ENCODE measurements at places on chromosomes 1 and 21.

DNA sequence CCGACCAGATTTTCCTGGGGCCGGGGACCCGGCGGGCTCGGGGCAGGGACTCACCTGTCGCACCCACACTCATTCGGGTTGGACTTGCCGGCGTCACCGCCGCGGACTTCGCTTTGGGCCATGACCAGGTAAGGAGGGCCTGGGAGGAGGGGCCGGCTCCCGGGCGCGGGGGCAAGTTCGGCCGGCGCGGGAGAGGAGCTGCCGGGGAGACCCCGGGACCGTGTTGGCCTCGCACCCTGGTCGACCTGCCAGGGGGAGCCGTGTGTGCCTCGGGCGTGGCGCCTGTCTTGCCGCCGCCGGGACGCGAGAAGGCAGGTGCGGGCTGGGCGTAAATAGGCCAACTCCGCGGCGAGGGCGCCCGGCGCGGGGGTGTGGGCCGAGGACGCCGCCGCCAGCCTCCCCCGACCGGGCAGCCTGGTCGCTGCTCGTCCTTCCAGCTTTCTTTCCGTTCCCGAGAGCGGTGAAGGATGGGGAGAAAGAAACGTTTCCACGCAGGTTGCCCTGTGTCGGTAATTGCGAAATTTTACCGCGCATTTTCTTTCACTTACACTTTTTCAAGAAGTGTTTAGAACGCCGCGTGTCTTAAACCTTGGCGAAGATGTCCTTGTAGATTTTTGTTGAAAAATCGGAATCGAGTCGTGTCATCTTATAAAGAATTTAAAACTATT lies 558 bp downstream of the USP1 start:
- DNase-seq, result no peak

- no peak for DNase-seq
Observed at GRCh38 chr1:156358641-156359040, 10.4 kb upstream of the RHBG start.

- no peak for DNase-seq
Observed at GRCh38 chr1:145702826-145703225, 4.3 kb downstream of the PDZK1 start.

GRCh38 chr21:44065428-44065827 lies 41.8 kb upstream of the PWP2 start:
- DNase-seq, result no peak

- DNase-seq, result peak; percentile 86
Observed at GRCh38 chr1:94296018-94296417, 58.6 kb upstream of the ARHGAP29 start.

- DNase-seq, result no peak
Observed at GRCh38 chr1:225697428-225697827, 44.5 kb upstream of the ENAH start.

DNA sequence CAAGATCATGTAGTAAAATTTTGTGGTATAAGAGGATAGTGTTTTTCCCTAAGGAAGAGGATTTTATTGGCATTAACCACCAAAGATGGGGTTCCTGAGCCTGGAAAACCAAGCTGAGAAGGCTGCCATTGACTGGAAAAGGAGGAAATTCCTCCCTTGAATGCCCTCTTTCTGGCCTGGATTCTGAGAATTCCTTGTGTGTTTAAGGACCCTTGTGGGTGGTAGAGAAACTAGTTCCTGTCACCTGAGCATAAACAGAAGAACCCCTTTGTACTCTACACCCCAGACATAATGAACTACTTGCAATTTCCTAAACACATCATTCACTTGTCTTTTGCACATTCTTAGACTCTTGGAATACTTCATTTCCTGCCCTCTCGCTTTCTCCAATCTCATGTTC lies 33.1 kb upstream of the CEP350 start:
- no peak for DNase-seq

GRCh38 chr1:178126261-178126660 lies 32.4 kb downstream of the RASAL2 start:
- no peak for DNase-seq

- no peak for DNase-seq
Observed at GRCh38 chr1:246516126-246516525, 9.0 kb upstream of the SMYD3 start.

GRCh38 chr1:227006226-227006796 lies 66.2 kb downstream of the COQ8A start:
- DNase-seq, result no peak

GRCh38 chr1:184362876-184363275 lies 24.0 kb upstream of the C1orf21 start:
- peak; percentile 47 for DNase-seq

DNA sequence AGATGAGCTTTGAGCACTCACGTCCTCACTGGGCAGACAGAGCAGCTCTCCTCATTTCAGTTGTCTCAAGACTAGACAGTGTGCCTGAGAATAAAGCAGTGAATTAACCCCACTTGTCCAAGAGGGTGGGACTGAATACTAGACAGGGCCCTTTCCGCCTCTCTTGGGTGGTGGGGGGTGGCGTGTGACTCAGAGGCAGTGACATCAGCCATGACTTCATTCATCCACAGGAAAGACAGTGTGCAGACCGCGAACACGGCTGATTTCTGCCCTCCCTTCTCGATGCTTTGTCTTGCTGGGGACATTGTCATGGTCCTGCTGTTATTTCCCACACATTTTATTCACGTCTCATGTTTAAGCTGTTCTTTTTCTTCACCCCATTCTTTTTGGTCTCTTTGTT lies 64.9 kb downstream of the FGGY start:
- DNase-seq, result no peak

DNA sequence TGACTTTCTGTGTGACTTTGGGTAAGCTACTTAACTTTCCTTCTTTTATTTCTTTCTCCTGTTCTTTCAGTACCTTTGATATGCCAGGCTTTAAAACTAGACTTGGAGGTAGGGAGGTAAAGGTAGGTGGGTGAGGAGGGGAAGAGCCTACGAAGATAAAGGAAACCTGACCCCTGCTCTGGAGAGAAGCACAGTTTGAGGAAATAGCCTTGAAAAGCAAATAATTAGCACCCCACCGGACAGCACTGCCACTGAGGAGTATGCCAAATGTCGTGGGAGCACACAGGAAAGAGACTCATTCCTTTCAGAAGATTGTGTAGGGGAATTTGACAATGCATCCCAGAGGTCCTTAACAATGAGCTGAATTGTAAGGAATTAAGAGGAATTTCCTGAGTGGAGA lies 65.2 kb upstream of the SPAG17 start:
- DNase-seq, result no peak

GRCh38 chr1:100538913-100539835 lies 1.2 kb downstream of the GPR88 start:
- DNase-seq, result no peak

DNA sequence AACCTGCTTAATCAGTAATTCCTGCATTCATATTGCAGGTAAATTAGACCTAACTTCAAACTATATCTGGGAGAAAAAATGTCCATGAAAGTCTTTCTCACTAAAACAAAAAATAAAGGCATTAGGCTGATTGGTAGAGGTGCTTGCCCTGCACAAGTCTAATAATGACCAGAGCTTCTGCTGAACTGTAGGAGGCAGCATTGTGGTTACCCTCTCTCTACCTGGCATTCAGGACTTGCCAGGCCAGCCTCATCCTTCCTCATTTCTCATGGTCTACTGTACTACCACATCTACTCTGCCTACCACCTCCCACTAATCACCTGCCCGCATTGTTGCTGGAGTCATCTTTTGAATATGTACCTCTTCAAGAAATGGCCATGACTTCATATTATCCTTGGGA lies 60.8 kb upstream of the KRTAP11-1 start:
- no peak for DNase-seq

GRCh38 chr1:168732736-168733135 lies 3.7 kb upstream of the DPT start:
- no peak for DNase-seq

- DNase-seq, result no peak
Observed at GRCh38 chr1:53120659-53121058, 21.8 kb downstream of the SLC1A7 start.

DNA sequence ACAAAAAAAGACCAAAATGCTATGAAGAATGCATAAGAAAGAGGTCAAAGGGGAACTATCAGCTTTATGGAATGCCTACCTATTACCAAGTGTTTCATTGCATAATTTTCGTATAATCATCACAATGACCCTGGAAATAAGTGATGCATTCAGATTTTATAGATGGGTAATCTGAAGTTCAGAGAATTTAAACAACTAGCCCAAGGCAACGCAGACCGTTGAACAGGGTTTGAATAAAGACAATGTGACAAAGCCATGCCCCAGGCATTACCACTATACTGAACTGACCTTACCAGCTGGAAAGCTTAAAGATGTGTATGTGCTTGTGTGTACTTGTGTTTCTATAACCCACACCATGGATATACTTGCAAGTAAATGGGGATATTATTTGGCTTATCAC lies 827.6 kb upstream of the ADGRL2 start:
- no peak for DNase-seq

GRCh38 chr1:169427081-169427641 lies at the start of gene CCDC181:
Gene CCDC181, minus strand, starts transcription at chr1:169427474. Its CDS starts 2,547 bp downstream, at chr1:169424927.
- DNase-seq, result peak; percentile 5

GRCh38 chr1:181603735-181604410 lies 120.6 kb downstream of the CACNA1E start:
- no peak for DNase-seq

GRCh38 chr1:230174471-230175162 lies 107.6 kb downstream of the GALNT2 start:
- DNase-seq, result no peak

DNA sequence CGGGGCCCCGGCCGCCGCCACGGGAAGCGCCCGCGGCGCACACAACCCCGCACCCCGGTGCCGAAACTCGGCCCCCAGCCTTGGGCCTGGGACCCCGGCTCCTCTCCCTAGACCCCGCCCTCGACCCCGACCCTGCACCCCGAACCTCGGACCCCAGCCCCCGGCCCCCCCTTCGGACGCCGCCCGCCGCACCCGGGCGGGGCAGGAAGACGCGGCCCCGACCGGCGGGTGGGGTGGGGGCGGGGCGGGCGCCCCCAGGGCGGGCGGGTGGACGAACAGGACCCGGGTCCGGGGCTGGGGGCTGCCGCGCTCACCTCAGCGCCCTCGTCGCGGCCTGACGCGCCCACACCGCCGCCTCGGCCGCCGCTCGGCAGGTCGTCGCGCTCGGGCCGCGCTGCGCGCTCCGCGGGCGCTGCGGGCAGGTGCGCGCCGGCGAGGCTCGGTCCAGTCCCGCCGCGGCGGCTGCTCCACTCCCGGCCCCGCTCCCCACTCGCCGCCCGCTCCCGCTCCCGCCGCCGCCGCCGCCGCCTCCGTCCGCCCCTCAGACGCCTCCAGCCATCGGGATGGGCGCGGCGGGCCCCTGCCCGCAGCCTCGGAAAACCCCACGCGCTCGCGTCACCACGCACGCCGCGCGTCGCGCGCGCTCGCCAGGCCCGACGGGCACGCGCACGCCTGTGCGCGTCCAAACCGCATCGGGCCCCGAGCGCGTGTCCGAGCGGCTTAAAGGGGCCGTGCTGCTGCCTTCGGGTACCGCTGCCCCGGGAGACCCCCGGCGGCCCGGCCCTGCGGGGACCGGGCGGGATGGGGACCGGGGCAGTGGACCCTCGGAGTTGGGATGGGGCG lies at the start of gene GNB1:
GNB1 (minus strand) TSS at position 582 of the 843 bp plus-strand sequence. CDS start 65,634 bp downstream, outside the sequence.
- DNase-seq, result peak; percentile 77

- peak; percentile 57 for DNase-seq
Observed at GRCh38 chr1:182143154-182143657, 81.7 kb upstream of the ZNF648 start.

DNA sequence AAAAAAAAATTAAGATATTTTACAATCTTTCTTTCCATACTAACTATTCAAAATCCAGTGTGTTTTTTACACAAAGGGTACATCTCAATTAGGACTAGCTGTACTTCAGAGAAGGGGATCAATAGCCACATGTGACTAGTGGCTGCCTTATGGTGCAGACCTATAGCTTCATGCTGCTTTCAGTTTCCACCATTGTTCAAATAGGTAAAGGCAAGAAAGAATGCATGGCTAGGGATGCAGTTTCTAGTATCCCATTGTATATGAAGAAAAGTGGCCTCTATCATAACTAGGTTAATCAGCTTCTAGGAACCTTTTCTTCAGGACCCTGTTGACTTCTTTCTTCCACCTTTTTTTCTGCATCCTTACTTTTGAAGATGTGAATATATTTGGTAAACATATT lies 35.7 kb downstream of the OSBPL9 start:
- no peak for DNase-seq

DNA sequence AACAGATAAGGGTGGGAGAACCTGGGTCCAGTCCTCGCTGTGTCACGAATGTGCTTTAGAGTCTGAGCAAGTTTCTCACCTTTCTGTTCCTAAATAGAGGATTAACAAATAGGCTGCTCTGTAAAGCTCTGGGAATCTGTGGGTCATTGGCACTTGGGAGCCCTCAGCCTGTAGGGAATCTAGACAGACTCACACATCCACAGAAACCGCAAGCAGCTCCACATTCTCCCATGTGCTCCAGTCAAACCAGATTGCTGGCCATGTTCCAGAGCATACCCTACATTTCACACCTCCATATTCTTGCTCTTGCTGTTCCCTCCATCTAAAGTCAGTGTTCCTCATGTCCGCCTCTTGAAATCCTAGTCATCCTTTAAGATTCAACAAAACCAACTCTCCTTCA lies 7.8 kb upstream of the AHCYL1 start:
- no peak for DNase-seq

DNA sequence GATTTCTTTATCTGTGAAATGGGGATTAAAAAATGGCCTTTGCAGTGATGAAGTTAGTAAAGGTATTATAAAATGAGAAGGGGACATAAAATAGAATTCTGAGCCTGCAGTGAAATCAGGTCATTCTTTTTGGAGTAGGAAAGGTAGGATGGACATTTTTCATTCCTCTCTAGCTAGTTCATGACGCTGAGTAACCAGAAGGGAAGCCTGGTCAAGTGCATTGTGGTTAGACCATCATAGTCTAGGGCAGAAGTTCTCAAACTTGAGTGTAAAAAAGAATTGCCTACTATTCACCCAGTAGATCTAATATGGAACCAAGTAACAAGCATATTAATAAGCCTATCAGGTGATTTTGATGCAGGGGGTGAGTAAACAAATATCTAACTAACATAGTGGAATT lies 50.8 kb downstream of the TGFB2 start:
- no peak for DNase-seq

DNA sequence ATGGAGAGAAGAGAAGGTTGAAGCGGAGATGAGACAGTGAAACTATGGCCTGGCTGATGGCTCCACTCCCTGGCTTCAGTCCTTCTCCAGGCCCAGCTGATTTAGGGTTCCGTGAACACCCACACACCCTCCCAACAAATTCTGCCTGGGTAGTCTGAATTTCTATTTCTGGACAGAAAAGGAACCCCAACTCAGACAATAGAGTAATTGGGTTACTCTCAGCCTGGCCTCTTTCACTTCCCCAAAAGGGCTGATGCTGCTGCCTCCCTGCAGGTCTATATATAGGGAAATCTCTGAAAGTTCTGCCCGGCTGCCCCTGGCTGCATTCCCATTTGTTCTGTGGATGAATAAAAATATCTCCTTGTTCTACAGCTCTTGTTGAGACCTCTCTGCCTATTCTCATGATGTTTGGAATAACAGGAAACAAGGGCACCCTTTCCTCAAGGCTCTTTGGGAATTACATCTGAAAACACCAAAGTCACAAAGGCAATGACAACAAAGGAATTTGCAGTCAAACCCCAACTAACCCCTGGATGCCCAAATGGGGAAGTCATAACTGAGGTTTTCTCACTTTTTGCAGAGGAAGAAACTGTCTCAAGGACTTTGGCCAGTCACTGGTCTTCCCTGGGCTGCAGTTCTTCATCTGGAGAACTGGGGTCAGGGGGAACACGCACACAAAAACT lies 11.4 kb upstream of the ZSCAN20 start:
- no peak for DNase-seq

GRCh38 chr1:228925691-228926090 lies 190.4 kb downstream of the RHOU start:
- no peak for DNase-seq

All from stromal cell of bone marrow (primary cell).